HuH-7 (cell line): ENCODE measurements at places on chromosomes 2 and 18.
A peak's percentile ranks its signal among the peaks of the same experiment; 100 is the strongest.

GRCh38 chr2:10312437-10312957 is 9.8 kb downstream of the HPCAL1 start:
- DNase-seq, result no peak

- DNase-seq, result no peak
Observed at GRCh38 chr18:50707855-50708469, 111.9 kb downstream of the MRO start.

DNA sequence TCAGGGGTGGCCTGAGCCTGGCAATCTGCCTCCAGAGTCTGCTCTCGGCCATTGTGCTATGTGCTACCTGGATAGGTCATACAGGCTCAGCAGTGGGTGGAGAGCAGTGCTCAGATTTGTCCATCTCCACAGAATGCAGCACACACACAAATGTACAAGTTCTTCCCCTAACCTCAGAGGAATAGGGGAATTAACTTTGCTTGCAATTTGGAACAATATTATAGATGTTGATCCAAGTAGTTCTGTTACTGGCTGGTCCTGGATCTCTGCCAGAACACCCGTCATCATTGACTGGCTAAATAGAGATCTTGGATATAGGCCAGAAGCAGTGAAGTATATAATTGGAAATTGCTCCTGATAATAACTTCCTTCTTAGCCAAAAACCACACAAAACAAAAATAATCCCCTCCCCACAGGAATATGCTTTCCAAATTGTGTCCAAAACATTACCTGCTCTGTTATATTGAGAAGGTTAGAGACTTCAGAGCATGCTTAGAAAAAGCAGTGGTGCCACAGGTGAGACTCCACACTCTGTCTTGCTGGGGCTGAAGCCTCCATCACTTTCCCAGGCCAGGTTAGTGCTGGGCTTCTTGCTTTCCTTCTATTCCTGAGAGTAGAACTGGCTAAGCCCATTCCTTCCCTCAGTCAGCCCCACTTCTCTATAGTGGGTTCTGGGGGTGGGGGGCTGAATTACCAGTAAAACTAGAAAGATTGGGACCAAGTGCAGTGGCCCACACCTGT is 38.8 kb downstream of the NCAPH start:
- DNase-seq, result no peak

- no peak for DNase-seq
Observed at GRCh38 chr2:12087175-12087574, 340.7 kb downstream of the LPIN1 start.

GRCh38 chr2:112867701-112868631 is 31.4 kb upstream of the IL1B start:
- DNase-seq, result no peak

GRCh38 chr18:79234438-79234837 is 161.3 kb upstream of the NFATC1 start:
- DNase-seq, result no peak

GRCh38 chr2:184297085-184297484 is 301.2 kb upstream of the ZNF804A start:
- no peak for DNase-seq

DNA sequence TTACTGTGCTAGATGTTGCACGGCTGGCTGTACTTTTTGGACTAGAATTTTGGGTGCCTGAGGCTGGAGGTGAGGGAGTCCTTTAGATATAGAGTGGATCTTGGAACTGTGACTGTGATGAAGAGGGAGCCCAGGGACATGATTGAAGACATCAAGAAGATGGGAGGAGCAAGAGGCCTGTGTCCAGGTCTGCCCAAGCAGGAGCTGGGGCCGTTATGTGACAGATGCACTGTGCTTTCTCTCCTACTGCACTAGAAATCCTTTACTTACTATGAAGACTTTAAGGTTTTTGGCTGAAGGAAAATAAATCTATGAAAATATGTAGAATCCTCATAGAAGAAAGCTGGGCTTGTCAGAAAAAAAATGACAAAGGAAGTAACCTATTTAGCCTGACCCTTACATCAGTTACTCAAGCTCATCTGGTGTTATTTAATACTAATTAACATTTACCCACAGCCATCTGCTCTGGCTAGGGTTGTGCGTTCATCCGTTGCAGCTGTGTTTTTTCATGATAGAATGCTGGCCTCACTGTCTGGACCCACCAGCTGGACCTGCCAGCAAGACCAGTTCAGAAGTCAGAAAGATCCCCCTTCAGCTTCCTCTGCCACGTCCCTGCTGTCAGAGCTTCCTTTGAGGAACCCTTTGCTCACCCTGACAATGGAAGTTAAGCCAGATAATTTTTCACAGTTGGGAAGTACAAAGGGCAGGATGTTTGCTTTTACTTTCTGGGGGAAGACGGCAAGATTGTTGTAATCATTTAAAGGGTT is 16.7 kb downstream of the TSN start:
- no peak for DNase-seq

DNA sequence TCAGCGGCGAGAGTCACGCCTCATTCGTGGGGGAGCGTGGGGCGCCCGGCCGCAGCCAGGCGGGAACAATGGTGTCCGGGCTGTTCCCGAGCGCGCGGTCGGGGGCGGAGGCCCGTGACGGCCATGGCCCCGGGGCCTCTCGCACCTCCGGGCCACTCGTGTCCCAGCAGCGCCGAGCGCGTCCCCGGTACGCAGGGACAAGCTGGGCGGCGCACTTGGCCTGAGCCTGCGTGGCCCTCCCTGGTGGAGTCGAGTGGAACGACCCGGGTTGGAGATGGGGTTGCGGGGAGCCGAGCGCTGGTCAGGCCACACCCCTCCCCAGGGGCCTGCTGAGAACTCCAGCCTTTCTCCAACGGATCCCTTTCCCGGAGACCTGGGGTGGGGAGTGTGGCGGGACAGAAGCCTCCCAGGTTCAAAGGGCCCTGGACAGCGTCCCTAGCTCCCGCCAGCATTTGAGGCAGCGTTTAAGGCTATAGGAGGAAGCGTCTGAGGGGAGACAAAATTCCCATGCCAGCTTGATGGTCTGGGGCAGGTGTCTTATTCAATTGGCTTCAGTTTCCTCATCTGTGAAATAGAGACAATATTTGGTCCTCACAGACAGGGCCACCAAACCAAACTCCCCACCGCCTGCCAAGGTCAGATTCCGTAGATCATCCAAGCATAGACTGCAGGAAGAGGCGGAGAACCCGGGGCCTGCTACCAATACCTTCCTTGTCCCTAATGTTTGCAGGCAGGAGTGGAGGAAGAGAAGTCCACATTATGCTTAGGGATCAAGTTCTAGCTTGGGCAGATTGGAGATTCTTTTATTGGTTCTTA is 553 bp downstream of the CNDP2 start:
- DNase-seq, result peak; percentile 57

- no peak for DNase-seq
Observed at GRCh38 chr2:98034745-98035144, 39.0 kb upstream of the TMEM131 start.

DNA sequence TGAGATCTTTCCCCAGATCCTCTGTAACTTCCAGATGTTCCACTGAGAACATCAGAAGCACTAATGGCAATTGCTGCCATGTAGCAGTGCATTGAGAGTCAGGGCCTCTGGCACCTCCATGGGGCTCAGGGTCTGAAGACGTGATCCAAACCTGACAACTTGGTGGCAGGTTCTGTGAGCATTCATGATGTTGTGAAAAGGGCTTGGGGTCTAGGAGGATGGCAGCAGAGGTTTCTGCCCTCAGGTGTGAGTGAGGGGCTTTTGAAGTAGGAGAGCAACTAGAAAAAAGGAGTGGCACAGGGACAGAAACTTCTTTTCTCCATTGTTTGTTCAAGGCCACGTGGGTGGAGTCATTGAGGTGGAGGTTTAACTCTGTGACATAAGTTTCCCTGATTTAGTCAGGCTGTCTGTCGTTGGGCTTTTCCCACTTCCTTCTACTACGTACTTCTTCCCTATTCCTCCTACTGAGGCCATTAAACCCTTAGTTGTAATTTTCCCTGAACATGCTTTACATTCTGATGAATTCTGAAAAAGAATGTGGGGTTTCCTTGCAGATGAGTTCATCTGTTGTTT is 13.1 kb downstream of the CFLAR start:
- DNase-seq, result peak; percentile 59

- DNase-seq, result no peak
Observed at GRCh38 chr2:222176890-222177289, 121.9 kb downstream of the PAX3 start.

DNA sequence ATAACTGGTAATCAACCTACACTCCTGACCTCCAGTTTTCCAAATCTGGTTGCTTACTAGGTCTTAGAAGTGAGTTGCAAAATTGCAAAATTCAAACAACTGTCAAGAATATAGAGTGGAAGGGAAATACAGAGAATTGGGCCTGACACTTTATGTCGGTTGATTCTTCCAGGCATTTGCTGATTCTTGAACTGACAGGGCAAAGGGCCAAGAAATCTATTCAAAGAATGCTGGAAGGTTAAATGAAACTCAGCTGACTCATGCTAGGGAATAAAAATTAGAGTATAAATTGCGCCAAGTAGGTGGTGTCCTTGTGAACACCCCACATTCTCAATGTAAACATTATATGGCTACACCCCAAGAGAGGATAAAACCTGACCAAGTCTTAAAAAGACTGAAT is 21.5 kb upstream of the ZSCAN30 start:
- no peak for DNase-seq
